Endothelial cell of coronary artery (primary cell): ENCODE measurements at places on chromosomes 11 and 22. TPM values are rescaled to one million over a fixed set of nuclear protein-coding genes. Genes with fewer than 3 reads are reported as not detected.

PIH1D2 gene
- 0.38 and 1.2 TPM in 2 replicates for total RNA-seq

RNF121 gene
- 61.6 and 108 TPM in 2 replicates for total RNA-seq

LAYN gene
- total RNA-seq: 6.0 and 7.2 TPM in 2 replicates

CENPM gene
- 9.2 and 22.0 TPM in 2 replicates for total RNA-seq

DDTL gene
- 2.4 and 2.5 TPM in 2 replicates for total RNA-seq

EP300 gene
- total RNA-seq: 30.4 and 47.3 TPM in 2 replicates

LARGE2 gene
- total RNA-seq: under 0.01 and 0.09 TPM in 2 replicates

MS4A3 gene
- total RNA-seq: not detected in 2 replicates

OR2AG2 gene
- 0.09 and 0.18 TPM in 2 replicates for total RNA-seq

KCNE3 gene
- total RNA-seq: 0.28 and 0.45 TPM in 2 replicates

TNNT3 gene
- not detected in 2 replicates for total RNA-seq

LRRC55 gene
- not detected in 2 replicates for total RNA-seq

C11orf86 gene
- total RNA-seq: not detected in 2 replicates

KCNJ11 gene
- under 0.01 and 0.18 TPM in 2 replicates for total RNA-seq

RBM14 gene
- 20.1 and 26.7 TPM in 2 replicates for total RNA-seq

GRIA4 gene
- total RNA-seq: not detected in 2 replicates

SYT8 gene
- 0.09 TPM in 1 of 2 replicates, not detected in the other for total RNA-seq

DENND5A gene
- 137 and 207 TPM in 2 replicates for total RNA-seq

OVOL1 gene
- total RNA-seq: not detected in 2 replicates

POU2AF2 gene
- not detected in 2 replicates for total RNA-seq

MMP10 gene
- 3.2 and 11.1 TPM in 2 replicates for total RNA-seq

RAG2 gene
- total RNA-seq: not detected in 2 replicates

NOX4 gene
- total RNA-seq: 19.8 and 27.5 TPM in 2 replicates

ATG16L2 gene
- total RNA-seq: 5.6 and 17.8 TPM in 2 replicates

SCGB2A2 gene
- not detected in 2 replicates for total RNA-seq

C11orf52 gene
- 0.09 TPM in 1 of 2 replicates, not detected in the other for total RNA-seq

PARVG gene
- total RNA-seq: under 0.01 and 0.28 TPM in 2 replicates

MRGPRX3 gene
- 0.09 TPM in 1 of 2 replicates, not detected in the other for total RNA-seq

FAM180B gene
- total RNA-seq: 0.09 TPM in 1 of 2 replicates, not detected in the other

STK33 gene
- 0.19 and 0.45 TPM in 2 replicates for total RNA-seq

BRSK2 gene
- total RNA-seq: 0.18 and 0.56 TPM in 2 replicates

SLC22A6 gene
- not detected in 2 replicates for total RNA-seq

NEFH gene
- total RNA-seq: 0.56 and 0.63 TPM in 2 replicates

SERPIND1 gene
- total RNA-seq: 0.66 and 7.4 TPM in 2 replicates

SPI1 gene
- not detected in 2 replicates for total RNA-seq

MRGPRD gene
- total RNA-seq: not detected in 2 replicates

MMP7 gene
- total RNA-seq: 0.18 and 0.19 TPM in 2 replicates

RPS13 gene
- 1,145 and 1,394 TPM in 2 replicates for total RNA-seq

SYT13 gene
- total RNA-seq: not detected in 2 replicates
